SK-MEL-5 (cell line): ENCODE measurements at places on chromosomes 3 and 15.

- no peak for DNase-seq
These were observed 123.5 kb upstream of the TBL1XR1 start for GRCh38 chr3:177320765-177321247.

DNA sequence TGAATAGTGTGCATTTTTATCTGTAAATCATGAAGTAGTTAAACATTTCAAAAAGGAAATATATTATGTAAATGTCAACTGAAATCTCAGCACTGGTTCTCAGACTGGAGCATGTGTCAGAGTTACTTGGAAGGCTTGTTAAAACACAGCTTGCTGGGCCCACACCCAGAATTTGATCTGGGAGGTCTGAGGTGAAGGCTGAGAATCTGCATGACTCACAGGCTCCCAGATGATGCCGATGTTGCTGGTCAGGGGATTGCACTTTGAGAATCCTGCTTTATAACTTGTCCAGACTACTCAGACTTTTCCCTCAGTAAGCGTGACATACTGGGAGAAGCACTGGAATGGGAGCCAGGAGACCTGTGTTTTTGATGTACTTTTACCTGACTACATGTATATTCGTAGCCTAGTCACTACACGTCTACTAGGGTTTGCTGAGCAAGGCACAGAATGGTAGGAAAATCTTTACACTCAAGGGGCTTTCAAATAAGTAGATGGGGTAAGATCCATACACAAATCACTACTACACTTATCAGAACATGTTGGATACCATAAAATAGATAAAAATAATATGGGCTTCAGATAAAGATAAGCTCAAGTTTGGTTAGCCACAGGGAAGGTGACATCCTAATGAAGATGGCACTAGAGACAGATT lies 77.1 kb upstream of the MEX3B start:
- DNase-seq: no peak

- DNase-seq: no peak
These were observed 304.5 kb upstream of the NECTIN3 start for GRCh38 chr3:110767156-110767555.

- no peak for DNase-seq
These were observed 21.8 kb upstream of the BCHE start for GRCh38 chr3:165859061-165859460.

GRCh38 chr15:81625896-81626295 lies 251.9 kb upstream of the TMC3 start:
- DNase-seq: no peak

- no peak for DNase-seq
These were observed 238.7 kb upstream of the TMCO5A start for GRCh38 chr15:37695719-37696118.

DNA sequence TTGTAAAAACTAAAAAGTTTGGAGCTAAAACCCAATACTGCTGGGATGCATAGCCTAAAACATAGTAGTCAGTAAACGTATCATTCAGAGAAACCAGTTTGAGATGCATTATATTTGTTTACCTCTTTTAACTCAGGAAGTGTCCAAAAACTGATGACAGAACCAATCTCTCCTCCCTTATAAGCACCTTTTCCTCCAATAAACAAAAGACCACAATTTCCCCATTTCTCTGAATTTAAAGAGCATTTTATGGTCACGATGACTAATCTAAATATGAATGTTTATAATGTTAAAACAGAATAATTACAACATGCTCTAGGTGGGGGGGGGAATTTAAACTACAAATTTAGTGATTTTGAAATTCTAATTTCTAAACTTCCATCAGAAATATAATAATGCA lies 58.5 kb downstream of the CEP63 start:
- DNase-seq: no peak

- no peak for DNase-seq
These were observed 4.9 kb downstream of the RFTN1 start for GRCh38 chr3:16508591-16508995.

- no peak for DNase-seq
These were observed 671.6 kb upstream of the SGO1 start for GRCh38 chr3:20857636-20858035.

GRCh38 chr15:84871428-84871985 lies 13.0 kb upstream of the SLC28A1 start:
- DNase-seq: no peak

- no peak for DNase-seq
These were observed 681.4 kb downstream of the MCTP2 start for GRCh38 chr15:94912760-94913159.

DNA sequence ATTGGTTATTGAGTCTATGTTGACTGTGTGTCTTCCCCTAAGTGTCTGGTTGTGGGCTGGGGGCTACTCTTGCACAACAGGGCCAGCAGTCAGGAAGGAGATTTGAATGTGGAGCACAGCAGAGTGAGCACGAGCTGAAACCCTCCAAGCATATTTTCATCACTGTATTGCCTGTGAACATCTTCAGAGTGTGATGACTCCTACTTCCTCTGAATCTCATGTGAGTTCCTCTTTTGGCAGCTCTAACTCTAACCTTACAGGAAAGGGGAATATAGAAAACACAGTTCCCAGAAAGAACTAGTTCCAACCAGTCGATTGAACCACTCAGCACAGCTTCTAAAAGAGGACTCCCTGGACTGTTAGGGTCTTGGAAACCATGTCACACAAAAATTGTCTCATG lies 211.6 kb downstream of the RAP2B start:
- no peak for DNase-seq

- no peak for DNase-seq
These were observed 9.0 kb downstream of the GMNC start for GRCh38 chr3:190853464-190853863.

DNA sequence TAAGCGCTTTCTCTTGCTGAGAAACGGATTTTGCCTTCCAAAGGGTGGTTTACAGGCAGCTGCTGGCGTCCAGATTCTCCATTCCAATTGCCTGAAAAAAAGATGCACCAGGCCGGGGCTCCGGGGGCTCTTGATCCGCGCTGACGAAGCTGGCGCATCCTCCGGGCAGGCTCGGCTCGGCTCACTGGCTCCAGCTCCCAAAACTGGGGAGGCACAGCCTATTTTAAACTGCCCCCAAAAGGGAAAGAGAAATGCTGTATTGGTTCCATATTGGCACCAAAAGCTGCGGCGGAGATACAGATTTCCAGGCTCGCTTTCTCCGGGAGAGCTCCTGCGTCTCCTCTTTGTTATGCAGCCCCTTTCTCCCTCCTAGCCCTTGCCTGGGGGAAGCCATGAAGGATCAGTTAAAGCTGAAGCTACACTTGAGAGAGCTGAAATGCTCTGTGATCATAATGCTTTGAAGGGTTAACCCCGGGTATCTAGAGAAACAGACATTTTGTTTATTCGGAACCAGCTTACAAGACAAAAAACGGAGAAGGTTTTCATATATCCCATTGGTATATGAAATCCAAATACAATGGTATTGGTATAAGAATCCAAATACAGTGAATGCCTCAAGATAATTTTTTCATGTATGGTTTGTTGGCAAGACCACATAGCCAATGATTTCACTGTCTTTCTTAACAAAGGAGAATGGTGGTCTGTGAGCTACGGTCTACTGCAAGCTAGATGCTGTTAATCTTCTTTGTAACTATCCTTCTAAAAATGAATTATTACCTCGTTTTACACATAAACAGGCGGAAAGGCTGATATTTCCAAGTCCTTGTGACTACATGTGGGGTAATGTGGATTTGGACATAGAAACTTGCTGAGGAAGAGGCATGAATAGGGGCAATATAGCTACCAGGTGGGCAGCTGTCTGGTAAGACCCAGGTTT lies 693 bp downstream of the CD200 start:
- DNase-seq: peak; percentile 34

- no peak for DNase-seq
These were observed 43.4 kb downstream of the COLQ start for GRCh38 chr3:15477951-15478639.

DNA sequence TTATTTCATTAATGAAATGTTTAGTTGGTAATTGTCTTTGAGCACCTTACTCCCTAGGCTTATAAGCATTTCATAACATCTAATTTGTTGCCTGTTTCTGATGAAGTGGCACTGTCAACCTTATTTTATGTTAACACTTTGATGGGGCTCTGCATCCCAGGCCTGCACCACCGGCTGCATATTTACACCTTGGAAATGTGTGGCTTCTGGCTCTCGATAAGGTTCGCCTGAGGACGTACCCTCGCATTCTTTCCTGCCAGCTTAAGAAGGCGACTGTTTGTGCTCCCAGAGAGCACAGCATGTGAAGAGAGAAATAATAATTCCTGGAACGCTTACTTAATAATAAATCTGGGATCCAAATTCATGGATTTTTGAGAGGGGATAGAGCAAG lies 763.3 kb upstream of the CFAP20DC start:
- no peak for DNase-seq

DNA sequence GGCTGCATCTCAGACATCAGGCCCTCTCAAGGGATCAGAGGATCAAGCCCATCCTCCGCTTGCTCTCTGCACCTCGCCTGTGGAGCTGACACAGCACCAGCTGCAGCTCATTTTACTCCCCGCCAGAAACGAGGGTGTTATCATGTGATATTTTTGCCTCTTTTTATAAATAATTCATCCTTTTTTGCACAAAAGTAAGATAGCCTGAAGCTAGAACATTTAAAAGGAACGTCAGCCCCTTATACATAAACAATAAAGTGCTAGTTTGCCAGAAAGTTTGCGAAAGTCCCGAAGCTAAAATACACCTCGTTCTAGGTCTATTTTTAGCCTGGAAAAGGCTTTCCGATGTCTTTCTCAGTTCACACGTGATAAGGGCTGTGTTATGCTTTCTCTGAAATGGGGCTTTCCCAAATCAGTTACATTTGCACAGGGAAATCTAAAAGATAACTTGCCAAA lies 9.6 kb upstream of the FAM174B start:
- DNase-seq: peak; percentile 53

- no peak for DNase-seq
These were observed 19.0 kb upstream of the GHSR start for GRCh38 chr3:172467170-172467824.

- no peak for DNase-seq
These were observed 56.3 kb downstream of the APBA2 start for GRCh38 chr15:28942046-28942445.

GRCh38 chr3:190382082-190382481 lies 5.9 kb upstream of the CLDN16 start:
- DNase-seq: no peak

DNA sequence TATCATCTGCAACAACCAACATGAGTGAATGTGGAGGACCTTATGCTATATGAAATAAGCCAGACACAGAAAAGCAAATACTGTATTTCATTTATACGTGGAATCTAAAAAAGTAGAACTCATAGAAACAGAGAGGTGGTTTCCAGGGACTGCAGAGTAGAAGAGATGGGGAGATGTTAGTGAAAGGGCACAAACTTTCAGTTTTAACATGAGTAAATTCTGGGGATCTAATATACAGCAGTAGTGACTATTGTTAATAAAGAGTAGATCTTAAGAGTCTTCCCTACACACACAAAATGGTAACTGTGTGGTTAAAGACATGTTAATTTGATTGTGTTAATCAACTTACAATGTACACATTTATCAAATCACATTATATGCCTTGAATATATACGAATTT lies 20.9 kb upstream of the MELTF start:
- no peak for DNase-seq

DNA sequence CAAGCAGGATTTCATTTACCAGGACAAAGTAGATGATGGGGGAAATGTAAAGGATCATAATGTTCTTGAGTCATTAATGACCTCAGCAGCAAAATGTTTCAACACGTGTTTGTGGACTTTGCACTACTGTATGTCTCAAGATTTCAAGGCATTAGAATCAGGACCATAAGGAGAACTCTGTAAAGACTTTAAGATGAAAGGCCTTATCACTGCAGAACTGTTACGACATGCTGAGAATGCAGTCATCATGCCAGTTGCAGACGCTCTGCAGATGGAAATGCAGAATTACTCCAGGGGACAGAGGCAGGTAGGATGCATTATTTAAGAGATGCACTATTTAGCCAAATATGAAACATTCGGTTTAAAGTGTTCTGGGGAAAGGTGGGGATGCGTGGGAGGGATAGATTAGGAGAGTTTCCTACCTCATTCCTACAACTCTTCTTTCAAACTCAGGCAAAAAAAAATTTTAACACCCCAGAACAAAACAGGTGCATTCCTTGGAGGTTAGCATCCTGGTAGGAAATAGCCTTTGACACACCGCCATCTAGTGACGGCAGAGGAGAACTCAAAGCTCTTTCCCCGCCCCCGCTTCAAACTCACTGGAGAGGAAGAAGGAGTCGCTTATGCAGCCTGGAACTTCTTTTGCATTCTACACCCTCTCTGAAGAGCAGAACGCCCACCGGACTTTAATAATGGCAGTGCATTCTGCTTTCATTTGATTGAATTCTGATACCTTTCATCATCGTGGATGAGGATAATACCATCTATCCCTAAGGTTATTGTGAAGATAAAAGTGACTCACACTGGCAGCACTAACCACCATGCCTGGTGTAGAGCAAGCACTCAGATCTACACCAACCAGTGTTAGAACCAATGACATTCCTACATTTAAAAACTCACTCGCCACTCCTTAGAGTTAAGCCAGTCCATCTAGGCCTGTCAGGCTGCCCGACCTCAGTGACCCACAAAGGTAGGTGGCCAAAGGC lies 43.1 kb upstream of the TOPAZ1 start:
- peak; percentile 81 for DNase-seq

DNA sequence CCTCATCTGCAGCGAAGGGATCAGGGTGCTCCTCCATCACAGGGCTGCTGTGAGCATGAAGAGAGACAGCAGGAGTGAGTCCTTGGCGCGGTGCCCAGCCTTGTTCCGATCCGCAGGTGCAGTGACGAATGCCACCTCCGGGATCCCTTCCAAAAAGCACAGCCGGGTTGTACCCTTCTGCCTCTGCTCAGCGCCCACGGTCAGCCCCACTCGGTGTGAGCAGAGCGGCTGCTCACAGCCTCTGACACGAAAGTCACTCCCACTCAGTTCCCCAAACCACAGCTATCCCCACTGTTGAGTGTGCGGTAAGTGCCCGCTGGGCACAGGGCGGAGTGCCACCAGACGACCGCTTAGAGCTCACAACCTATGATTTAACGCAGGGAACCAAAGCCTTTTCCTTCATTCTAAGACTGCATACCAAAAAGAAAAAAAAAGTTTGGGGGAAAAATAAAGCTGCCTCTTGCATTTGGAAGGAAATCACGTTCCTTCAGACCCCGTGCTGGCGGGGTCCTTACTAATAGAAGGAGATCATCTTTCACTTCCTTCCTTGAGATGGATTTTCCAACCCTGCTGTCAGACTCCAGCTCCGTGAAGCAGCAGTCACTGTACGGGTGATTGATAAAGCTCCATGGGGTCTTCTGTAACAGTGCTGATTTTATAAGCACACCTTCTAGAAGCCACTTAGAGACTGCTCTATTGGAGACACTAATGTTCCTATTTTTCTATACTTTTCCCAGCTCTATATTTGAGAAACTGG lies 34.7 kb upstream of the TUBGCP5 start:
- no peak for DNase-seq

DNA sequence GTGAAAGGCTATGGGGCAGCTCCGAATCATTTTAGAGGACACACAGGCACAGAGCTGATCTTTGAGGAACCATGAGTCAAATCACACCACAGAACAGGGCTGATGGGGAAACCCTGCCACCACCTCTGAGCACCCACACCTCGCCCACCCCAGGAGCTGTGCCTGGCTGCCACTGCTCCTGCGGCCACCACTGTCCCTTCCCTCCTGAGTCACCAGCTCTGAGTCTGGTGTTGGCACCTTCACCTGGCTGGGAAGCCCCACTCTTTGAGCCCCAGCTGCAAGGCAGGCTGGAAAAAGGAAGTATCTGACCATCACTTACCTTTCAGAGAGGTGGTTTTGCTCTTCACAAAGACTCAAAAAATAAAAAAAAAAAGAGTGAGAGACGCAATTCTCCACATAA lies 63.6 kb upstream of the MEF2A start:
- DNase-seq: no peak

- no peak for DNase-seq
These were observed 4.6 kb upstream of the VGLL3 start for GRCh38 chr3:86995537-86995936.
